ENCODE measurements at places on chromosomes 2 and 18.
A peak's percentile ranks its signal among the peaks of the same experiment; 100 is the strongest.

DNA sequence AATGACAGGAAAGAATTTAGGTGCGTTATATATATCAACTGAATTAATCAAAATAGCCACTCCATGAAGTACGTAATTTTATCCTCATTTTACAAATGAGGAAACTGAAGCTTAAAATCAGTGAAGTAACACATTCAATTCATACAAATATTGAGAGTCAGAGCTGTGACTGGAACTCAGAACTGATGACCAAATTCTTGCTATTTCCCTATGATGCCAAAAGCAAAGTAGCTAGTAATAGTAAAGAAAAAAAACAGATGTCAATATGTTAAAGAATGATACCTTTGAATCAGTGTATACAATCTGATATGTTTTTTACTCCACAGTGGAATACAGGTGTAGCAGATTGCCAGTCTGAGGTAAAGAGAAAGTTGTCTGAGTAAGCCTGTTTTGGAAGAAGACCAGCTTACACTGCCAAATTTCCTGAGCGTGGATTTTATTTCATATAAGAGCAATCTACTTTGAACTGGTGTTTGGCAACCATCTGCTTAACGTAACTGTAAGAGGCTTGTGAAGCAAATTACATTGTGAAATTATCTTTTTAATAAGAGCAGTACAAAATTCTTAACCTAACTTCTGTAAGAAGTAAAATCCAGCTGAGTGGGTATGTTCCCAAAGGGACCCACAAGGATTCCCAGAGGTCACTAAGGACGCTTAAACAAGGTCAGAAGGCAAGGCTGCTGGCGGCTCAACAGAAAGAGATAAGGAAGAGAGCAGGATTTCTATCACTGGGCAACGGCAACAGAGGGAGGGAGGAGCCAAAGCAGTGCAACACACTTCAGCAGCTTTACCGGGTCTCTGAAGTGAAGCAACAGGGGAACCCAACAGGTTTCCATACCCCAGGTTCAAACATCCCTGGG lies 85.6 kb downstream of the IKZF2 start:
- no peak for DNase-seq
- H3K27ac ChIP-seq = no peak overlapping the region
- peaks cover 10% of the 10 kb centered on the region for H3K4me1 ChIP-seq
- H3K4me3 ChIP-seq = peak overlapping the region; percentile 27
- no peaks in the 10 kb centered on the region for H3K36me3 ChIP-seq
- H3K27me3 ChIP-seq = no peaks in the 10 kb centered on the region

DNA sequence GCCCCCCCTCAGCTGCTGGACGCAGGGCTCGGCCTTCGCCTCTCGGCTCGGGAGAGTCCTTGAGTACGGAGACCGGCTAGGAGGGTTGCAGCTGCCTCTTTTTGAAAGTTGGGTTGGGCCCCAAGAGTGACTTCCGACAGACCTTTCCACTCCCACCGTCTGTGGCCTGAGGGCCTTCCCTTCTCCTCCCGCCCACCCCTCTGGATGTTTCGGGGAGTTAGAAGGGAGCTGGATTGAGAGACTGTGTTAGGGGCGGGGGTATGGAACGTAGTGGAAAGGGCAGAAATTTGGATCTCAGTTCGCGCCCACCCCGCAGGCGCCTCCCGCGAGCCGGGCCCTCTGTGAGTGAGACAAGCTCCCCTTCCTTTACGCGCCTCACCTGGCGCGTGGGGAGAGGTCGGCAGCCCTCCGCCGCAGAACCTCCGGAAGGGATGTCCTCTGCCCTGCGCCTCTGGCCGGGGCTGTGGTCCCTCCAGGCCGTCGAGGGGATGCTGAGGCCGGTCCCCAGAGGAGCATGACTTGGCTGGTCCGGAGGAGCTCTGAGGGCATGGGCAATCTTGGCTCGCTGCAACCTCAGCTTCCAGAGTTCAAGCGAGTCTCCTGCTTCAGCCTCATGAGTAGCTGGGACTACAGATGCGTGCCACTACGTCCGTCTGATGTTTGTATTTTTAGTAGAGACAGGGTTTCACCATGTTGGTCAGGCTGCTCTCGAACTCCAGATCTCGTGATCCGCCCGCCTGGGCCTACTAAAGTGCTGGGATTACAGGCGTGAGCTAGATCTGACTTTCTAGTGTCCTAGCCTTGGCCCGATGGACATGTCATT lies 15.9 kb downstream of the C2orf74 start:
- H3K27me3 ChIP-seq = no peaks in the 10 kb centered on the region
- peaks cover 7% of the 10 kb centered on the region for H3K36me3 ChIP-seq
- H3K4me1 ChIP-seq = peaks cover 37% of the 10 kb centered on the region
- no peak for DNase-seq
- H3K4me3 ChIP-seq = peak overlapping the region; percentile 69

DNA sequence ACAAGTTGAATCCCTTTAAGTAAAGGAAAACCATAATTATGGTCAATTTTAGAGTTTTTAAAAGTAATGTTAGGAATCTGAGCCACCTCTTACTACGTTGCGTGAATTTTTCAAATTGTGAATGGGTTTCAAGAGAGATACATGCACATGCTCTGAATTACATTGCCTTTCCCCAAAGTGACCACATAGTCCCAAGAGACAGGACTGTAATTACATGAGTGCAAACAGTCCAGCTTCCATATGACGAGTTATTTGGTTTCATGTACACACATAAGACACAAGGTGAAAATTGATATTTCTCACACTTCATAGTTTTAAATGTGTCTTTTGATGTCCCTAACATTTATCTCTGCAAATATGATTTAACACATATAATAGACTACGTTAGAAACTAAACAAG lies 850.8 kb downstream of the LRP1B start:
- H3K27ac ChIP-seq = no peak overlapping the region
- no peaks in the 10 kb centered on the region for H3K36me3 ChIP-seq
- no peak overlapping the region for H3K4me3 ChIP-seq
- no peak for DNase-seq
- H3K4me1 ChIP-seq = no peaks in the 10 kb centered on the region

DNA sequence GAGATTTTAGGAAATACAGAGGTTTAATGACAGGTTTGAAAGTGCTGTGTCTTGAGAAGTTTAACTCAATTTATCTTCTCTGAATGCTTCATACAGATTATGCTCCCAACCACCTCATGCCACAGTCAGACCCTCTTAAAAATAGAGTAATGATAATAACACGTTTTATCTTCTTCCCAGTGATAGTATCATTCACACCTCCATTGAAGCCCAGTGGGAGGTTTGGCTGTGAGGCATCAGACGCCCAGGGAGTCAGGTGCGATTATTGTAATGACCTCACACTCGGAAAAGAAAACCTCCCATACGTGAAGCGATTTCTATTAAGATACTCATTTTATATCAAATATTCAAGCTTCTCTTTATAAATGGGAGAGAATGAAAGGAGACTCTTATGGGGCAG lies 366.3 kb downstream of the SETBP1 start:
- peaks cover 3% of the 10 kb centered on the region for H3K4me1 ChIP-seq
- no peaks in the 10 kb centered on the region for H3K27me3 ChIP-seq
- H3K27ac ChIP-seq = no peak overlapping the region
- H3K36me3 ChIP-seq = no peaks in the 10 kb centered on the region

Measured in keratinocyte (primary cell).